ENCODE measurements at places on chromosomes 1 and 21.

GRCh38 chr1:111987502-111987901 is 2.0 kb downstream of the KCND3 start:
- DNase-seq: no peak

DNA sequence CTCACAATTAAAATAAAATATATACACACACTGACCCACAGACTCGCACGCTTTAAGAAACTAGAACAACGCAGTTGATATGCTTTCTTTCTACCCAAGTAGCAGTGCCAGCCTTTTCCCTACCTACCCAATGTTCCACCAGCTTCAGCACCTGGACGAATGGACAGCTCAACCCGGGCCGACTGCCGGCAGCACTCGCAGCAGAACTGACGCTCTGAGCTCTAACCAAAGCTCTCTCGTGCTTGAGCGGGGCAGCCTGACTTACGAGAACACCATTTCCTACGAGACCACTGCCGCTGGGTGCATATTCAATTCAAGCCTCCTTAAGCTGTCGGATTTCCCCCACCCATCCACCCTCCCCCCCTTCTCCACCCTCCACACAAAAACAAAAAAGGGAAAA is 127.4 kb upstream of the DPYD start:
- peak; percentile 80 for DNase-seq

GRCh38 chr1:158311066-158311465 is 20.3 kb downstream of the CD1B start:
- no peak for DNase-seq

GRCh38 chr1:15246960-15247614 is at the start of gene FHAD1:
Gene FHAD1 (plus strand): TSS chr1:15247223. CDS start chr1:15251785, 4,562 bp downstream.
- DNase-seq: no peak

DNA sequence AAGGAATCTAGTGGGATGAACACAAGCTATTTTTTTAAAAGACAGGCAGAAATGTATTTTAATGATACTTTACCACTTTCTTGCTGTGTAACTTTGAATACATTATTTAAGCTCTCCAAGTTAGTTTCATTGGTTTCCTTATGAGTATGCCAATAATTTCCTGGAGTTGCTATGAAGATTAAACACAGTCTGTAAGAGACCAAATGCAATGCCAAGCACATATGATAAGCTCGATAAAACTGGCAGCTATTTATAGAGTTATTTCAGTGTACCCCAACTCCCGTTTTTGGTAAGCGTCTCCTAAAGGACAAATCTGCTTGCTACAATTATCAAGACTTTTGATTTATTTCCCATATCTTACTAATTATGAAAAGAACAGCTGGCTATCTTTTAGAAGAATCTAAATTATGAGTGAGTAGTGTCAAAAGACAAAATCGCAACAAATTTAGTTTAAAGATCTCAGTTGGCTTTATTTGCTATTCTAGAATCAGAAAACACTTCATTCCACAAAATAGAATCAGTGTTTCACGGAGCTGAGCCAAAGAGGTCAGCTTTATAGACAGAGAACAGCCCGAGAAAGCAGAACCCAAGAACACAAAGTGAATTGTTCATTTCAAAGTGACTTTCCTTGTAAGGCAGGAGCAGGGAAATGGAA is 7.2 kb upstream of the MAP10 start:
- DNase-seq: no peak

GRCh38 chr1:87684713-87685205 is 356.1 kb downstream of the LMO4 start:
- peak; percentile 48 for DNase-seq

DNA sequence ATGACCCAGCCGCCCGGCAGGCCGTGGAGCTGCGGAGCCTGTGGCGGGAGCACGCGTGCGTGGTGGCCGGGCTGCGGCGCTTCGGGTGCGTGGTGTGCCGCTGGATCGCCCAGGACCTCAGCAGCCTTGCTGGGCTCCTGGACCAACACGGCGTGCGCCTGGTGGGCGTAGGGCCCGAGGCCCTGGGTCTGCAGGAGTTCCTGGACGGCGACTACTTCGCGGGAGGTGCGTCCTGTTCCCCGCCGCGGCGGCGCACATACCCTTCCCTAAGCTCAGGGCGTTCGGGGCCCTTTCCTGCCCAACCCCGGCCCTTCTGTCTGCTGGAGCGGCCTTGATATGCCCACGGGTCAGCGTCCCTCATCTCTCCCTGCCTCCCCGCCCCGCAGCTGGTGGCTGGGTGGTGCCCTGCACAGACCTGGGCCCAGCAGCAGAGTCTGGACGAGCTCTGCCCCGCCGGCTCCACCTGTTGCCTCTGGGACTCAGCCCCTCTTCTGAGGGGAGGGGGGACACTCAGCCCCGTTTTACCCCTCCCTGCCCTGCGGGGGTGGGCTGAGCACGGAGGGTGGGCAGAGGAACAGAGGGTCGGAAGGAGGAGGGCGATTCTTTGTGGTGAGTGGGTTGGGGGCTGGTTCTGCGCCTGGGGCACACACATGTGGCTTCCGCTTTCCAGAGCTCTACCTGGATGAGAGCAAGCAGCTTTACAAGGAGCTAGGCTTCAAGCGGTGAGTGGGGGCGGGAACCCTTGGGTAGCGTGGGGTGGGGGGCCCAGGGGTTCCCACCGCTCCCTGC is 688 bp downstream of the PRXL2B start:
- DNase-seq: no peak

DNA sequence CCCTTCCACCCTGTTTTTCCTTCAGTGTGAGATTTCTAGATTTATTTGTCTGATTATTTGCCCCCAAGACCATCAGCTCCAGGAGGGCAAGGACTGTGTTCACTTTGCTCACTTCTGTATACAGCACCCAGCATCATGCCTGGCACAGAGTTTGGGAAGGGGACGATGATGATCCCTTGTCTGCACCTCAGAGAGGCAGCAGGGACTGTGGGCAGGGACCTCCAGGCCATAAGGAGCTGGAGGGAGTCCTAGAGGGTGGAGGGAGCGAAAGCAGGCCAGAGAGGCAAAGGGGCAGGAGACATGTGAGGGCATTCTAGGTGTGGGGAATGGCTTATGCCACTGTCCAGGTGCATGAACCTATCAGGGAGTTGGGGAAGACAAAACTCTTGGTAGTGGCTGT is 32.8 kb downstream of the H3-3A start:
- DNase-seq: no peak

Data from HAP-1 (cell line).